ENCODE measurements at places on chromosomes 12 and 14. TPM values are rescaled to one million over a fixed set of nuclear protein-coding genes. Genes with fewer than 3 reads are reported as not detected.

- peak; percentile 53 for DNase-seq
These were observed 38.9 kb downstream of the PPP1R13B start for GRCh38 chr14:103808403-103809001.

DNA sequence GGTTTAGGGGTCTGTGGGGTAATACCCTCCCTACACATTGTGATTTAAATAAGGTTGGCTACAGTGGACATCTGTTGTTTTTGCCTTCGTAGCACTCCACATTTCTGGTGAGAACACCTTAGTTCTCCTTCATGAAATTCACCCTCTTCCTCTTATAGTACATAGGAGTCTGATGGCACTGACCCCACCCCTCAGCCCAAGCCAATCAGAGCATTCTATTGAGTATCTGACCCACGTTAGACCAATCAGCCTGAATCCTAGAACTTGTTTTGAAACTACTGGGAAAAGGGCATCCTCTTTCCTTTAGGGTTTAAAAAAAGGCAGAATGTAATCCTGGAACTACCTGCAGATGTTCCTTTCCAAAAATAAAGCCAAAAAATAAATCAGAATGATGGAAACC lies 15.8 kb upstream of the LRRC9 start:
- DNase-seq = no peak

The DAO gene
- not detected for polyA plus RNA-seq

The GATC gene
- 19.6 TPM for polyA plus RNA-seq

Data from CD4-positive, CD25-positive, alpha-beta regulatory T cell (primary cell).